Pancreas (tissue), 10 donors: ENCODE measurements at places on chromosomes 2 and 18. TPM values are rescaled to one million over a fixed set of nuclear protein-coding genes. Genes with fewer than 3 reads are reported as not detected.
A peak's percentile ranks its signal among the peaks of the same experiment; 100 is the strongest.

GRCh38 chr18:54899500-54899899 lies 59.8 kb downstream of the CCDC68 start:
- H3K4me1 ChIP-seq: no peaks in the 10 kb centered on the region
- H3K27me3 ChIP-seq: no peaks in the 10 kb centered on the region
- H3K4me3 ChIP-seq: no peak overlapping the region
- H3K27ac ChIP-seq: no peak overlapping the region
- H3K36me3 ChIP-seq: no peaks in the 10 kb centered on the region
- no peak for DNase-seq

GRCh38 chr2:96320728-96321622 lies 4.1 kb upstream of the ITPRIPL1 start:
- peaks cover 28% of the 10 kb centered on the region for H3K27me3 ChIP-seq
- no peaks in the 10 kb centered on the region for H3K4me1 ChIP-seq
- peak overlapping the region; percentile 45 for H3K4me3 ChIP-seq
- DNase-seq: no peak

DNA sequence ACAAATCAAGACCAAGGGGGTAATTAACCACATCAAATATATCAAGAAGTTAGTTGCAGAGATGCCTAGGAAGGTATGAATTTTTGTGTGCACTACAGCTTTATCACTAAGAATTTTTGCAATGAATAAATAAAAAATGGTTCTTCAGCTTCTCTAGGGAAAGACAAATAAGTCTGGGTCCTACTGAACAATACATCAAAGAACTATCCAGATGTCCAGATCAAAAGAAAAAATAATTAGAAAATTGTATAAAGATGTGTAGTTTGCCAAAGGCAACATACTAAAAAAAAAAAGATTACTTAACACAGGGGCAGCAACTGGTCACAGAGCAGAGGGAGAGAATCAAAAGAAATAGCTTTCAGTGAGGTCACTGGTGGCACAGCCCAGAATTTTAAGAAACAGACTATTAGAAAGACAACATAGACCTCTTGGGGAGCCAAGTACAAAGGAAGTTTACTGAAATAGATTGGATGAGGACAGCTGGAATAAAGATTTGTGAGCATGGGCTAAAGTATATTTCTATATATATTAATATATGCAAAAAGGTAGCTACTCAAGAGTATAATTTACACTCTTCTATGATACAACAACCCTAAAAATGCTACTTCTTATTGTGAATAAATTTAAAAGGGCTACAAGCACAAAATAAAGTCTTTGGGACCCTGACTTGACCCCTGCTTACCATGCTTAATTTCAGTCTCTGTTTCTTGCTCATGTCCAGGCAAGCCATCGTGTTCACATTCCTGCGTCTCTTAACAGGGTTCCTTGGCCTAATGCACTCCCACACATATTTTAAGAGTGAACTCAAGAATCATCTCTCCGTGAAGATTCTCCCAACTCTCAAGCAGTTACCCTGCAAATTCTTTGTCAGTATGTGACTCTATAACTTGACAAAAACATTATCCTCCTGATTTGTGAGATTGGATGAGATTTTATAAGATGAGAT lies 99.0 kb upstream of the GRB14 start:
- no peaks in the 10 kb centered on the region for H3K27me3 ChIP-seq
- H3K4me3 ChIP-seq: no peak overlapping the region
- H3K4me1 ChIP-seq: peaks cover 24% of the 10 kb centered on the region
- no peaks in the 10 kb centered on the region for H3K36me3 ChIP-seq
- DNase-seq: no peak
- no peak overlapping the region for H3K27ac ChIP-seq

The CDH2 gene
- 0.44 TPM for total RNA-seq

DNA sequence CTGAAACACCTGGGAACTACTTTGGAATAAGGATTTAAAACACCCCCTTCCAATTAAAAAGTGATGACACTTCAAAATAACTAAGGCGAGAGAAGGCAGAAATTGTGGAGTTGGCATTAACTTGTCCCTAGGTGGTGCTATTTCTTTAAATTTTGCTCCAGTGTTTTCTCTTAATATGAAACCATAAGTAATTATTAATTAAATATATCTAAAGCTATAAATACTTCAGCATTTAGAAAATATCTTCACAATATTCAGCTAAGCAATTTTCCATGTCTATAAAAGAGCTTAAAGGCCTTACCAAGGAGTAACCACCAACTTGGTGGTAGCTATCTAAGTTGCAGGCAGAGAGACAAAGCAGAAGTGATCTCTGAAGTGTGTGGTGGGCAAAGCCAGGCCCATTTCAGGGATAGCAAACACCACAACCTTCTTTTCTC lies 186.8 kb upstream of the PGAP1 start:
- no peak overlapping the region for H3K4me3 ChIP-seq
- H3K27ac ChIP-seq: no peak overlapping the region
- H3K36me3 ChIP-seq: no peaks in the 10 kb centered on the region
- H3K27me3 ChIP-seq: no peaks in the 10 kb centered on the region
- no peaks in the 10 kb centered on the region for H3K4me1 ChIP-seq
- DNase-seq: no peak

DNA sequence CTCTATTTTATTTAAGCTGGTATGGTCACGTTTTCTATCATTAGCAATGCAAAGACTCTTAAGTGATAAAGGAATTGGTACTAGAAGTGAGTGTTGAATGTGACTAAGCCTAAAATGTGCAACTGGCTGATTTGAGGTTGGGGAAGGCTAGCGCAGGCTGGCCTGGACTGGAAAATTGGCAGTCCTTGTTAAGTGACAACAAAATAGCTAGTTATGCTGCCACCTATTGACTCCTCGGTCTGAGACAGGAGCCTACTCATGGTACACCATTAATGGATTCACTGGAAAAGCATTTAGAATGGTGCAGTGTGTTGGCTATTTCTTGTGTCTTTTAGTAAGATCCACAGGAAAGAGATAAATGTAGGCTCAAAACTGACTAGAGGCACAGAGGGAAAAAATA lies 5.7 kb upstream of the WIPF1 start:
- H3K4me3 ChIP-seq: no peak overlapping the region
- H3K27ac ChIP-seq: no peak overlapping the region
- no peaks in the 10 kb centered on the region for H3K36me3 ChIP-seq
- no peaks in the 10 kb centered on the region for H3K4me1 ChIP-seq

The TBC1D8 gene
- 43.2 TPM for total RNA-seq

- no peak overlapping the region for H3K4me3 ChIP-seq
- no peaks in the 10 kb centered on the region for H3K4me1 ChIP-seq
- H3K27me3 ChIP-seq: no peaks in the 10 kb centered on the region
- H3K36me3 ChIP-seq: no peaks in the 10 kb centered on the region
- no peak for DNase-seq
- no peak overlapping the region for H3K27ac ChIP-seq
Observed at GRCh38 chr2:189848276-189848675, 64.0 kb downstream of the PMS1 start.

The CHST10 gene
- total RNA-seq: 2.8 TPM

GRCh38 chr2:229868794-229869193 lies 53.0 kb downstream of the TRIP12 start:
- no peak overlapping the region for H3K27ac ChIP-seq
- H3K4me3 ChIP-seq: no peak overlapping the region
- H3K27me3 ChIP-seq: no peaks in the 10 kb centered on the region

DNA sequence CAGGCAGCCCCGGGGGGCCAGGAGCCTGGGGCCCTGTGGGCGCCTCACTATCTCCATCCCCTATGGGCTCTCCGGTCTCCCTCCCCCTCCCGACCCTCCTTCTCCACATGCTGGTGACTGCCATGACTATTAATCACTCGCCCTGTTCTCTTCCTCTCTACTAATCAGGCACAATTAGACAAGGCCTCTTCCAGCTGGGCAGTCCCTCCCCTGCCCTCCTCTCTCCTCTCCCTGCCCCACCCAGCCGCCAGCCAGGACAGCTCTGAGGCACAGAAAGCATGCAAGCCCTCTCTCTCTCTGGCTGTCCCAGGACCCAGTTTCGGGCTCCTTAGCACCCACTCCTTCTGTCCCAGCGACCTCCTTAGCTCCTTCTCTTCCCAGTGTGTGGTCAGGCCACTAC lies 5.8 kb downstream of the ASIC4 start:
- no peaks in the 10 kb centered on the region for H3K4me1 ChIP-seq
- H3K27me3 ChIP-seq: peaks cover 19% of the 10 kb centered on the region
- no peak overlapping the region for H3K4me3 ChIP-seq
- no peaks in the 10 kb centered on the region for H3K36me3 ChIP-seq

DNA sequence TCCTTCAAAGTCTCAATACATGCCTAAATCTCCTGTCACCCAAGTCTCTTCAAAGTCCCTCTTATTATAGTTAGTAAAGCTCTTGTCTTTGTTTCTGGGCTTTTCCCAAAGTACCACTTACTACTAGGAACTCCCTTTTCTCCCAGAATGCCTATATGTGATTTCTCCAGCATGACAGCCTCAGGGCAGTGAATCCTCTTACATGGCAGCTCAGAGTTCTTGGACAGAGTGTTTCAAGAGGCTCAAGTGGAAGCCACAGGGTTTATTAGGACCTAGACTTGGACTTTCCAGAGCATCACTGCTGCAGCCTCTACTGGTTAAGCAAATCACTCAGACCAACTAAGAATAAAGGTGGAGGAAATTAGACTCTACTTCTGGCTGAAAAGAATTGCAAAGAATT lies 98.9 kb downstream of the CSRNP3 start:
- H3K27ac ChIP-seq: no peak overlapping the region
- no peak overlapping the region for H3K4me3 ChIP-seq
- no peaks in the 10 kb centered on the region for H3K4me1 ChIP-seq
- H3K36me3 ChIP-seq: no peaks in the 10 kb centered on the region
- H3K27me3 ChIP-seq: no peaks in the 10 kb centered on the region

GRCh38 chr18:13422541-13423147 lies 204.1 kb downstream of the LDLRAD4 start:
- no peaks in the 10 kb centered on the region for H3K27me3 ChIP-seq
- no peak overlapping the region for H3K27ac ChIP-seq
- DNase-seq: no peak
- H3K36me3 ChIP-seq: no peaks in the 10 kb centered on the region

- no peaks in the 10 kb centered on the region for H3K27me3 ChIP-seq
- no peaks in the 10 kb centered on the region for H3K36me3 ChIP-seq
- H3K4me1 ChIP-seq: no peaks in the 10 kb centered on the region
- DNase-seq: no peak
- H3K27ac ChIP-seq: no peak overlapping the region
- H3K4me3 ChIP-seq: no peak overlapping the region
Observed at GRCh38 chr2:186201371-186201770, 284.7 kb upstream of the ZC3H15 start.

DNA sequence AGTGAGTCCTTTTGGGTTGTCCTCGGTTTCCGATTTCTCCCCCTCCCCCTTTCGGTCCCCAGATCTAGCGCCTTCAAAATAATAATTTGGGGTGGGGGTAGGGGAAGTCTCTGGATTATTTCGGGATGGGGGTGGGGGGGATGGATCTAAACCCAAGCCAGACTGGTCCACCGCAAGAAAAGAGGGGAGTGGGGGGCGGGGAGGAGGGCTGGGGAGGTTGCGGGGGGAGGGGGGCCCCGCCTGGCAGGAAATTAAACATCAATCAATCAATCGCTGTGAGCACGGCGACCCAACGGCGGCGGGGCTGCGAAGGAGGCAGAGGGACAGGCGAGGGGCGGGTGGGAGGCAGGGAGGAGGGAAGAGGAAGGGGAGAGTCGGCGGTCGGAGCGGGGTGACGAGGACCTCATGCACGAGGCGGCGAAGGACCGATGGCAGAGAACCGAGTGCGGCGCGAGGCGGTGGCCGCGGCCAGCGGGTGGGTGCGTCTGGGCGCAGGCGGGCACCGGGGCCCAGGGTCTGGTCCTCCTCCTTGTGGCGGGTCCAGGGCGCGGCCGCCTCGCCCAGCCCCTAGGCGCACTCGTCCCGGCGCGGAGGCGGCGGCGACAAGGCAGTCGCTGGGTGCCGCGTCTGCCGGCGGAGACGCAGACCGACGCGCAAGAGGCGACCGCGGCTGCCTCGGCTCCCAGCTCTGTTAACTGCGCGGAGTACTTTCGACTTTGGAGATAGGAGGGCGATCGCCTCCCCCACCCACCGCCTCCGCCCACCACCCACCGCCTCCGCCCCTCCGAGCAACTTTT lies 468 bp upstream of the SATB2 start:
- H3K36me3 ChIP-seq: no peaks in the 10 kb centered on the region
- peak overlapping the region; percentile 66 for H3K4me3 ChIP-seq
- H3K27ac ChIP-seq: peak overlapping the region; percentile 62
- peaks cover 2% of the 10 kb centered on the region for H3K27me3 ChIP-seq
- no peak for DNase-seq

The GPR155 gene
- 10.9 TPM for total RNA-seq

- no peaks in the 10 kb centered on the region for H3K27me3 ChIP-seq
- H3K4me1 ChIP-seq: no peaks in the 10 kb centered on the region
- no peak for DNase-seq
- no peak overlapping the region for H3K27ac ChIP-seq
Observed at GRCh38 chr2:62140426-62141141, 55.3 kb upstream of the B3GNT2 start.

The ARHGEF4 gene
- total RNA-seq: 17.2 TPM

DNA sequence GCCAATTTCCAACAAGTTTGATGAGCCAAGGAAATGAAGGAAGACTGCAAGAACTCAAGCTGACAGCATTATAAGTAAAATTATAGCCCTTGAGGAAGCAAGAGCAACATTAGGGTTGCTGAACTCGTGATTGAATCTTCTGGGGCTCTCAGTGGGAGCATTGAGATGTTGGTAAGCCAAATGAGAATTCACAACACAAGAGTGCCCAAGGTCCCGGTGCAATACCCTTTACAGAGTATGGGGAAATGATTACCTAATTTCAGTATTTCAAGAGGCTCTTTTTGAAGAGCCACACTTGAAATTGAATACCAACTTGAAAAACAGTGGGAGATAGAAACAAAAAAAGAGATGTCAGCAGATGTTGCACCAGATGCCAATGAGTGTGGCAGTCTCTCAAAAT lies 554.5 kb downstream of the STK39 start:
- no peaks in the 10 kb centered on the region for H3K4me1 ChIP-seq
- no peak overlapping the region for H3K4me3 ChIP-seq
- no peaks in the 10 kb centered on the region for H3K36me3 ChIP-seq
- DNase-seq: no peak
- no peaks in the 10 kb centered on the region for H3K27me3 ChIP-seq

GRCh38 chr18:79275992-79276391 lies 119.7 kb upstream of the NFATC1 start:
- no peaks in the 10 kb centered on the region for H3K27me3 ChIP-seq
- no peak overlapping the region for H3K27ac ChIP-seq
- DNase-seq: no peak
- H3K4me3 ChIP-seq: no peak overlapping the region

DNA sequence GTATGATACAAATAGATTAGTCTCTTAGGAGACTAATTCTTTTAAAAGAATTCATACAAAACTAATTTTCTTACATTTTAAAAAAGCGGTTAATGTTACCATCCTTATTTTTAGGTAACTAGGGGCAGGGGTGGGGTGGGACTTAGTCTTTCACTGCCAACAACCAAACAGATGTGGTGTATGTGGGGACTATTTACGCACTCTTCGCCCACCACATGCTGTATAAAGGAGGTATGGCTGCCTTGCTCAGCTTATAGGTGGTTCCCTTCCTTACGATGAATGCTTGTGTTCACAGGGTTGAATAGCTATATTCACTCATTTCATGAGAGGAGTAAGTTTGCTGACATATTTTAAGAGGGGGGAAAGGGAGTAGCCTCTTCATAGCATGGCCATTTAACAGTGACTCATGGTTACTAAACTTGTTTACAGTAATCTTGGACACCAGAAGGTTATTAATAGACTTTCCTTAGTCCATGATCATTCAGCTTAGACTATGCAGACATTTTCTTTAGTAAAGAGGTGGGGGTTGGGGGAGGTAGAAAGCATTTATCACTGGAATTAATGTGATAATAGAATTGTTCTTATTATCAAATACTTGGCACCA lies 61.8 kb downstream of the CAB39 start:
- no peaks in the 10 kb centered on the region for H3K27me3 ChIP-seq
- no peak for DNase-seq
- no peaks in the 10 kb centered on the region for H3K36me3 ChIP-seq
- no peak overlapping the region for H3K4me3 ChIP-seq
- H3K27ac ChIP-seq: no peak overlapping the region
